ENCODE measurements at places on chromosomes 3 and 15.

DNA sequence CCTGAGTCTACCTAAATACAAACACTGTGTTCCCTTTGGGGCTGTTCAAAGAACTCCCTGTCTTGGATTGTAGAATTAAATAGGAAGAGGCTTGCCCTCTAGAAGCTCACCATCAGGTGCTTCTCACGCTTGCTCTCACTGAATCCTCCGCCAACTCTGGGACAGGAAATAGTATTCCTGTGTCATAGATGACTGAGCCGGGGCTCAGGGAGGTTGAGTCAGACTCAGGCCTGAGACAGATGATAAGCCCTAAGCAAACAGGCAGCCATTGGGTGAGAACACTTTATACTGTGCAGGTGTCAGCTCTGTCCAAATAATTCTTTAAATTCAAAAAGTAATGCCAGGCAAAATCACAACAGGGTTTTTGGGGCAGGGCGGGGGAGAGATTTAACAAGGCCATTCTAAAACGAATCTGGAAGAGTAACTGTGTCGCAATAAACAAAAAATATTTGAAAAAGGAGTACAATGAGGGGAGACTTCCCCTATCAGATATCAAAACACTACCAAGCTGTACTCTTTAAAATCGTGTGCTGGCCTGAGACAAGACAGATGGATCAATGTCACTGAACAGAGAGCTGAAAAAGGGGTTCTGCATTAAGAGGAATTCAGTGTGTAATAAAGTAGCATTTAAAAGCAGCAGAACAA is 59.0 kb downstream of the EPHB3 start:
- DNase-seq: no peak

DNA sequence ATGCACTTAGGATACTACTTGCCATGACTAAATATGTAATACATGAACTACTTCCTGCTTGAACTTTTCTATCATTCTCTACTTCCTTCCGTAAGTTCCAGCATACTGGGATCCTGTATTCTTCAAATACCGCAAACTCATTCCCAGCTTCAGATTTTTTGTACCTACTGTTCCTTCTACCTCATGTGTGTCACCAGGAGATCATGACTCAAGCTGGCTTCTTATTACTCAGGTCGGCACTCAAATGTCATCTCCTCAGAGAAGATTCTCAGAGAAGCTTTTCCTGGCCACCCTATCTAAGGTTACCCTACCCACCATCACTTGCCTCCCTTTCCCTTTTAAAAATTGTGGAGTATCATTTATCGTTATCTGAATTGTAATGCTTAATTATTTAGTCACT is 66.7 kb downstream of the RFX7 start:
- no peak for DNase-seq

DNA sequence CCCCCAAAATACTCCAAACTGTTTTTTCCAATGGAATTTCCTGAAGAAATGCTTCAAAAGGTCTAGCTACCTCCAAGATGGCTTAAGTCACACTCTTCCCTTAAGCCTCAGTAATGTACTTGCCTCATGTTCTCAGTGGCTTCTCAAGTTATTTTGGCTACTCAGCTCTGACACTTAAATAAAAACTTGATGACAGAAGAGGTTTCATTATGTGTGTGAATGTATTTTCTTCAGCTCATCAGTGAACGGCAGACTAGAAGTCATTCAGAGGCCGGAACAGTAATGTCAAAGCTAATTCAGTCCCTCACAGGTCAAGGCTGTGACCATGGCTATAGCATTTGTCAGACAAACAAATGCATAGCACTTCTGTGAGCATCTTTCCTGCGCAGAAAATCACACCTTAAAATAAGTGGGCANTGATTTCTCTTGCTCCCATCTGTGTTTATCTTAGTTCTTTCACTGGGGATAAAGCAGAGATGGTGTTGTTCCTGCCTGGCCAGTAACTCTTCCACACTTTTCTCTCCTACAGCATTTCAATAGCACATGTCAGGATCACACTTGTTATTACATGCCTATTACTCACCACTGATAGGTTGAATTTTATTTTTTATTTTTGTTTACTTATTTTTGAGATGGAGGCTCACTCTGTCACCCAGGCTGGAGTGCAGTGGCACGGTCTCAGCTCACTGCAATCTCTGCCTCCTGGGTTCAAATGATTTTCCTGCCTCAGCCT is 68.5 kb upstream of the PLCL2 start:
- no peak for DNase-seq

DNA sequence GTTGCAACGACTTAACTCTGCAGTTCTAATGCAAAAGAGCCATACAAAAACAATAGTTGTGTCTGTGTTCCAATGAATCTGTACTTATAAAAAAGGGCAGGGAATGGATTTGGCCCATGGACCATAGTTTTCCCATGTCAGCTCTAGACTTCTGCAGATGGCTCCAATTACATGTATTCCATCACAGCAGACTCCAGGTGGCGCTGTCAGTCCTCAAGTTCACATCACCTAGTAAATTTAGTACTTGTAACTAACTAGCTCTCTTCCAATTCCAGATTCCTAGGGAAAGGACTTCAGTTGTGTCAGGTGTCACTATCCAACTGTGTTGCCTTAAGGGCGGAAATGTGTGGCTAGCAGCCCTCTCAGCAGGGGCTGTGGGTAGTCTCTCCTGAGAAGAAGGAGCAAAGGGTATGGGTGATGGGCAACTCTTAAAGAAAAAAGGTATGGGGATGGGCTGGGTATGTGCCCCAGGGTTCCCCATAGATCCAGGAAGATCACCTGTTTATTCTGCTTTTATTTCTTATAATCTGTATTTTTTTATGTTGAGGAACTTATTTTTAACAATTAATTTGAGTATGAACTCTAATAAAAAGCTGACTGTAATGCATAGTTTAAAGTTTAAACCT is 36.2 kb downstream of the BBS4 start:
- DNase-seq: peak; percentile 50

DNA sequence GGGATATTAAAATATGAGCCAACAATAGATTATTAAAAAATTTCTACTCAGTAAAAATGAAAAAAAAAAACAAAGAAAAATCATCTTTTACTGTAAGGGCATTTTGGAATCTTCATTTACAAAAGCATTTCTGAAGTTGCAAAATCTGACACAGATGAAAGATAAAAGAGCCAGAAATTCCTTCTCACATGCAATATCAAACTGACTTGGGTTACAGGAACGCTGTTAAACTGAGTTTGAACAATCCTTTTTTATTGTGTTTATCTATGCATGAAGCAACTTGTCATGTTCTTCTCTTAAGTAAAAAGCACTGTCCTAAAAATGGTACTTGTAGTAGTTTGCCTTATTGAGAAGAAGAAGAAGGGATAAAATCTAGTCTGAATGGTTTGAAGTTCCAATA is 468.5 kb upstream of the KCNMB2 start:
- no peak for DNase-seq

DNA sequence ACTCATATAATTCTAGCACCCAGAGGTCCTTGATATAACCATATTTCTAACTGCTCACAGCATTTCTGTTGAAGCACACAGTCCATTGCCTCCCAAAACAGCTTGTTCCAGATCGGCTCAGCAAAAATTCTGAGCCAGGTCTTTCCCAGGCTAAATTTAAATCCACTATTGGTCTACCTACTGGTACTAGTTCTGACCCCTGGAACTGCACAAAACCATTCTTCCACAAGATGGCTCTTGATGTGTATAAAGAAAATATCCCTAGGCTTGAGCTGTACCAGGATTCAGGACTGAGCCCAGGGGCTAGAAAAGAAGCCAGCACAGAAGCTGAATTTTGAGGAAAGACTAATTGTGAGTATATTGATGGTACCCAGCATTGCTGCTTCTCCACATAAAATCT is 75.4 kb upstream of the ABHD17C start:
- no peak for DNase-seq

DNA sequence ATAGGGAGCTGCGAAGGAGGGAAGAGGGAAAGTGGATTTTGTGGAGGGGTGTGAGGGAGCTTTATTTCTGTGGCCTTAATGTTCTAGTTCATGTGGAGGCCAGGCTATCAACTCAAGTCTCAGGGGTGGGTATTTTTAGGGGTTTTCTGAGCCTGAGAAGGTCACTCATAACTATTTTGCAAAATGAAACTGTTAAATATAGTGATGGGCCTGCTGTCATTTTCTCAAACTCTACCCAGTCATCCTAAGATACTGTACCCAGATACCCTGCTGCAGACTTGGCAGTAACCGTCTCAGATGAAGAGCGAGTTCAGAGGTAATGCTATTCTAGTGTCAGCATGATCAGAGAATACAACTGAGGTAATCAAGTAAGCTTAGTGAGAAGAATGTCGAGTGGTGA is 545.0 kb upstream of the TBL1XR1 start:
- no peak for DNase-seq

- DNase-seq: no peak
Measured at GRCh38 chr3:4065085-4065484, 238.1 kb upstream of the SETMAR start.

DNA sequence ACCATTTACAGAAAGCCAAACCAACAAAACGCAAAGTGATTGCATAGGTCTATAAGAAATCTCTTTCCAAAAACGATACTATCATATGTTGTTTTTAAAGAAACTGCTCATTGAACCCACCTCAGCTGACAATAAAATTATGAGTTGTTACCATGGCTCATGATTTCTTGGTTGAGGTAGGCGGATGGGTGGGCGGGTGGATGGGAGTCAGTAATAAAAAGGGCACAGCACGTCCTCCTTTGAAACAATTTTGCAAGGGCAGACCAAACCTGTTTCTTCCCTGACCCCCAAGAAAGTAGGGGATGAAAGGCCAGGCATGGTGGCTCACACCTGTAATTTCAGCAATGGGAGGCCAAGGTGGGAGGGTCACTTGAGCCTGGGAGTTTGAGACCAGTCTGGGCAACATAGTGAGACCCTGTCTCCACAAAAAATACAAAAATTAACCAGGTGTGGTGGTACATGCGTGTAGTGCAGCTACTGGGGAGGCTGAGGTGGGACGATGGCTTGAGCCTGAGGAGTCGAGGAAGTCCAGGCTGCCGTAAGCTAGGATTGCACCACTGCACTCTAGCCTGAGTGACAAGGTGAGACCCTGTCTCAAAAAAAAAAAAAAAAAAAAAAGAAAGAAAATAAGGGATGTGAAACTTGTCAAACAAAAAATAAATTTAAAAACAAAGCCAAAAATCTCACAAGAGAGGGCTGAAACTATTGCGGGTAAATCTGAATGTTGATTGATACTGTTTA is 2.1 kb downstream of the ABHD10 start:
- DNase-seq: no peak

All from CD8-positive, alpha-beta memory T cell (primary cell).